ENCODE measurements at places on chromosomes 3 and 15.

DNA sequence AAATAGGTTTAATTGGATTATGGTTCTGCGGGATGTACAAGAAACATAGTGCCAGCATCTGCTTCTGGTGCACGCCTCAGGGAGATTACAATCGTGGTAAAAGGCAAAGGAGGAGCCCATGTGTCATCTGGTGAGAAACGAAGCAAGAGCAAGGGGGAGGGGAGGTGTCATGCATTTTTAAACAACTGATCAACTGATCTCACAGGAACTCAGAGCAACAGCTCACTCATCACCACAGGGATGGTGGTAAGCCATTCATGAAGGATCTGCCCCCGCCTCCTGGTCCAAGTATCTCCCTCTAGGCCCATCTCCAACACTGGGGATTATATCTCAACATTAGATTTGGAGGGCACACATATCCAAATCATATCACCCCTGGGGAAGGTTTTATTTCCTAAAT, 42.1 kb upstream of the FGF7 start:
- DNase-seq, result no peak

DNA sequence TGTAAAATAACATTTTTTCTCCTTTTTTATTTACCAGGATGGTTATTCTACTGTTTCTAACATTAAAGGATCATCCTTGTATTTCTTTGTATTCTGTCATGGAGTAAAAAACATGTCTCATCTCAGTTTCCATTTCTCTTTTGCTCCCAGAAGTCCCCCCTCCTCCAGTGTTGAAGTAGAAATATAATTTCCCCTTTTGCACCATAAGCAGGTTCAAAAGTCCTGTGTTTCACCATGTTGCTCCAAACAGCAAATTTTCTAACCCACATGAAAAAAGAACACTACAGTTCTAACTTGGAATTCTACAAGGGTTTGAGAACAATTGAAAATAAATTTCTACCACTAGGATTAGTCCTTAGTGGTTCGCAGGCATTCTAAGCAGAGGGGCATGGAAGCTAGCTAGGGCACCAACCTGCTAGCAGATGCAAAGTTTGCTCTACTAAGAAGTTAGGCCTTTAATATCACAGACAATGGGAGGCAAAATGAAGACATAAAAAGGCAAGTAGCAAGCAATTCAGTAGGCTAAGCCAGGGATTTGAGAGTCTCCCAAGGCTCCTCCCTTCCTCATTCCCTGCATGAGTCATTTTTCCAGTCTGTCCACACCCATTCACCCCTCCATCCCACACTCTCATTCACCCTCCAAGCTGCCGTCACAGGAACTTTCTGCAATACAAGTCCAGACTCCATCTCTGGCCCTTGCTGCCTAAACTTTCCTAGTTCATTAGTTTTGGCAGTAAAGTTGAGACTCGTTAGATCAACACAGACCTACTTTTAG, 2.3 kb upstream of the MBNL1 start:
- peak; percentile 49 for DNase-seq

- no peak for DNase-seq
Measured at GRCh38 chr3:193776626-193777358, 183.8 kb downstream of the OPA1 start.

DNA sequence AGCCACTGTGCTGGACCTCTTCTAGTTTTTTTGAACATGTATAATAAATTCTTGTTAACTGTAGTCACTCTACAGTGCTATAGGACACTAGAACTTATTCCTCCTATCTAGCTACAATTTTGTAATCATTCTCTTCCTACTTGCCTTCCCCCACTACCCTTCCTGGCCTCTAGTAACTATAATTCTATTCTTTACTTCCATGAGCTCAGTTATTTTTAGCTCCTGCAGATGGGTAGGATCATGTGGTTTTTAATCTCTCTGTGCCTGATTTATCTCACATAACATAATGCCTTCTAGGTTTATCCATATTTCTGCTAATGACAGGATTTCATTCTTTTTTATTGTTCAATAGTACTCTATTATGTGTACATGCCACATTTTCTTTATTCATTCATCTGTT, 113.2 kb upstream of the FGF7 start:
- DNase-seq, result no peak

DNA sequence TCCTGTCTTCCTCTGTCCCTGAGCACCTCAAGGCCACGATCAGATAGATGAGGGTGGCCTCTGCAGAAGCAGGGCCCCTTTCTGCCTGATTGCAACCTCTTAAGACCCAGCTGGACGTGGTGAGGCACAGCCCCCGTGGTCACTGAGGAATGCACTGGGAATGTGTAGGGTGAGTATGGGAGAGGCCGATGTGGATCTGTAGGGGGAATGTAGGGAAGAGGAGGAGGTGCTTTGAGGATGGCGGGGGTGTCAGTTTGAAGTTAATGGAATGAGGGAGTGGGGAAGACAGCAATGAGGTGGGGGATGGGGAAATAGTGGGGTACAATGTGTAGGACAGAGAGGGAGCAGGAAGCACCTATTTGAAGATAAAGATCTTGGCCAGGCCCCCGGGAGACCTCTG, 785 bp upstream of the IQCF5 start:
- no peak for DNase-seq

GRCh38 chr3:187567021-187567420, 103.2 kb downstream of the SST start:
- no peak for DNase-seq

- DNase-seq, result peak; percentile 41
Measured at GRCh38 chr15:48925714-48926223, 38.0 kb downstream of the SHC4 start.

DNA sequence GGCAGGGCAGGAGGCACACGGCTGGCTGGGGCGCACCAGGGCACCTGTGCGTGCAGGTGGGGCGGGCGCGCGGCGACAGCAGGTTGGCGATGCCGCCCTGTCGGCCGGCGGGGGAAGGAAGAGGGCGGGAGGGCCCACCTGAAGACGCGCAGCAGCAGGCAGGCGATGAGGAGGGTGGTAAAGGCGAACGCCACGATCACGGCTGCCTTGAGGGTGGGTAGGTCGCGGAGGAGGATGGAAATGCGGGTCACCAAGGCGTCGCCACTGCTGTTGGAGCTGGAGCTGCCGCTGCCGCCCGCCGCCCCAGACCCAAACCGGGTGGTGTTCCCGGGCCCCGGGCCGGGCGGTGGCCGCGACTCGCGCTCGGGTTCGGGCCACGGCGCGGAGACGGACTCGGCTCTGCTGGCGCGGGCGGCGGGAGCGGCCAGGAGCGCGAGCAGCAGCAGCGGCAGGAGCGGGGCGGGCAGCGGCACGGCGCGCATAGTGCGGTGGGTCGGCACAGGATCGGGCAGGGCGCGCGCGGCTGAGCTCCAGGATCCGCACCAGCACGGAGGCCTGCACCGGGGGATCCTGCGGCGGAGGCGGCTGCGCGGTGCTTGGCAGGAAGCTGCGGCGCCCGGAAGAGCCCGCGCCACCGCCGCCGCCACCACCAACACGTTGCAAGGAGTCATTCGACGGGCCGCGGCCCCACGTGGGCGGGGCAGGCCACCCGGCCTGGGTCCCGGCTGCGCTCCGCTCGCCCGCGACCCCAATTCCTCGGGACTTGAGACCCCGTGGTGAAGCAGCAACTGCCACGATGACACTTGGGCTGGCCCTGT, at the start of gene FAM174B:
Gene FAM174B (minus strand): TSS at position 598 of the 818 bp plus-strand sequence.
- no peak for DNase-seq
